ENCODE measurements at places on chromosomes 1 and 21. TPM values are rescaled to one million over a fixed set of nuclear protein-coding genes. Genes with fewer than 3 reads are reported as not detected.

DNA sequence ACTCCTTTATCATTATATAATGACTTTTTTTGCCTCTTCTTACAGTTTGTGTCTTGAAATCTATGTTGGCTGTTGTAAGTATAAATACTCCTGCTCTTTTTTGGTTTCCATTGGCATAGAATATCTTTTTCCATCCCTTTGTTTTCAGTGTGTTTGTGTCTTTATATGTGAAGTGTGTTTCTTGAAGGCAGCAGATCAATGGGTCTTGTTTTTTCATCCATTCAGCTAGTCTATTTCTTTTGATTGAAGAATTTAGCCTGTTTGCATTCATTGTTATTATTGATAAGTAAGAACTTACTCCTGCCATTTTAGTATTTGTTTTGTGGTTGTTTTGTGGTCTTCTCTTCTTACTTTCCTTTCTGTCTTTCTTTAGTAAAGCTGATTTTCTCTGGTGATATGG lies 322.8 kb downstream of the PLA2G4A start:
- no peaks in the 10 kb centered on the region for H3K4me1 ChIP-seq
- H3K36me3 ChIP-seq, result no peaks in the 10 kb centered on the region
- H3K4me3 ChIP-seq, result no peak overlapping the region

GRCh38 chr1:119431836-119432235 lies 16.9 kb downstream of the HSD3B2 start:
- peaks cover 33% of the 10 kb centered on the region for H3K27me3 ChIP-seq
- no peak overlapping the region for H3K27ac ChIP-seq
- H3K36me3 ChIP-seq, result no peaks in the 10 kb centered on the region
- DNase-seq, result no peak

DNA sequence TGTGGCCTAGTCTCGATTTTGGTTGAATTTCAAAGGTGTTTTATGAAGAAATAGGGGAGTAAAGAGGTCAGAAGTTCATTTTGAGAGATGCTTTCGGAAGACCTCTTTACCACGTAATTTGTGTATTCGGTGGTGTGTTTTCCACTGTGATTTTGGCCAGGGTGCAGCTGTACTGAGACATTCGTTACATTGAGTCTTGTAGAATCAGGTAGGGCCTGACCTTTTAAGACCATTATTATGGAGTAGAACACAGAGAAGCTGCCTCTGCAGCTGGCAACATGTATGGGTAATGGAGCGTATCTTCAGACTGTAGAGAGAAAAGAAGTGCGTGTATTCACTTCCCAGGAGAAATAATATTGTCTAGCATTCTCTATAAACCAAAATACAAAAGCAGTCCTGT lies 326.5 kb downstream of the PDE4B start:
- no peak for DNase-seq
- peaks cover 3% of the 10 kb centered on the region for H3K4me1 ChIP-seq
- no peak overlapping the region for H3K27ac ChIP-seq
- peaks cover 16% of the 10 kb centered on the region for H3K27me3 ChIP-seq
- H3K4me3 ChIP-seq, result no peak overlapping the region

DNA sequence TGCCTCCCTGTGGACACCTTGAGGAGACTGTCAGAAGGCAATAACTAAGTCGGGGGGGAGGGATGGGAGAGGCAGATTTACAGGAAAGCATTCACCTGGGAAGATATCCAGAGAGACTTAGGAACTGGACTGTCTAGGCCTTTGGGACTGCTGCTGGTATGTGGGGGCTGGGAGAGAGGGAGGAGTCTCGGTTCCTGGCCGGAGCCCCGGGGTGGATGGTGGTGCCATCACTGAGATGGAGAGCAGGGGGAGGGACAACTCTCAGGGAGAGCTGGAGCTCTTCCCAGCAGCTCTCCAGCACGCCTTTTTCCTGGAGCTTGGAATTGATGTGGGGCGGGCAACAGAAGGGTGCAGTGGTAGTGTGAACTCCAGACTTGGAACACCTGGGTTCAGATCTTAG lies 22.1 kb downstream of the PTPRF start:
- H3K27me3 ChIP-seq, result peaks cover 12% of the 10 kb centered on the region
- no peak overlapping the region for H3K27ac ChIP-seq
- H3K4me3 ChIP-seq, result no peak overlapping the region
- H3K36me3 ChIP-seq, result no peaks in the 10 kb centered on the region

DNA sequence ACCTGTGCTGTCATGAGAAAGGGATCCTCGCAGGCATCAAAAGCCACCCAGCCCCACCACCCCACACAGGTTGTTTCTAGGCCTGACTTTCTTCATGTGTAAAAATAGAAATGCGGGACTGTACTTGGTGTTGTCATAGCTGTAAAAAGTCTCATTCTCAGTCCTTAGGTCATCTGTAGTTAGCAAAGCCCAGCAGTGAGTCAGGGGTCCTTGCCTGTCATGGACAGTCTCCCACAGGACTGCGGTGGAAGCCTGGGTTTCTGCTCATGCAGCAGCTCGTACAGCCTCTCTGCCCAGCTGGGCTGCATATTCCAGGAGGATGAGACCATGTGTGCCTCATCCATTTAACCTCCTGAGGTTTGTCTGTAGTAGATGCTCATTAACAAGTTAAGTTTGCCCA lies 58.2 kb downstream of the MRPS6 start:
- H3K4me3 ChIP-seq, result no peak overlapping the region
- H3K4me1 ChIP-seq, result peaks cover 47% of the 10 kb centered on the region
- peaks cover 7% of the 10 kb centered on the region for H3K36me3 ChIP-seq
- H3K27ac ChIP-seq, result peak overlapping the region; percentile 87
- no peaks in the 10 kb centered on the region for H3K27me3 ChIP-seq

TBX19 gene
- 2.7 TPM for total RNA-seq

SORT1 gene
- 2.6 TPM for total RNA-seq

All from T-helper 17 cell (primary cell).